Bronchial epithelial cell (primary cell): ENCODE measurements at places on chromosomes 5 and 9. TPM values are rescaled to one million over a fixed set of nuclear protein-coding genes. Genes with fewer than 3 reads are reported as not detected.
A peak's percentile ranks its signal among the peaks of the same experiment; 100 is the strongest.

RLN2 gene
- 0.26 and 0.90 TPM in 2 replicates for total RNA-seq

SPATA9 gene
- not detected in 2 replicates for total RNA-seq

OGN gene
- total RNA-seq: not detected in 2 replicates

- DNase-seq: no peak
Measured at GRCh38 chr9:26833792-26834191, 58.8 kb downstream of the CAAP1 start.

- DNase-seq: peak; percentile 96
Measured at GRCh38 chr5:140131967-140132409, 6.3 kb downstream of the IGIP start.

GRCh38 chr5:136026636-136027035 lies 2.2 kb upstream of the TGFBI start:
- no peak for DNase-seq

DNA sequence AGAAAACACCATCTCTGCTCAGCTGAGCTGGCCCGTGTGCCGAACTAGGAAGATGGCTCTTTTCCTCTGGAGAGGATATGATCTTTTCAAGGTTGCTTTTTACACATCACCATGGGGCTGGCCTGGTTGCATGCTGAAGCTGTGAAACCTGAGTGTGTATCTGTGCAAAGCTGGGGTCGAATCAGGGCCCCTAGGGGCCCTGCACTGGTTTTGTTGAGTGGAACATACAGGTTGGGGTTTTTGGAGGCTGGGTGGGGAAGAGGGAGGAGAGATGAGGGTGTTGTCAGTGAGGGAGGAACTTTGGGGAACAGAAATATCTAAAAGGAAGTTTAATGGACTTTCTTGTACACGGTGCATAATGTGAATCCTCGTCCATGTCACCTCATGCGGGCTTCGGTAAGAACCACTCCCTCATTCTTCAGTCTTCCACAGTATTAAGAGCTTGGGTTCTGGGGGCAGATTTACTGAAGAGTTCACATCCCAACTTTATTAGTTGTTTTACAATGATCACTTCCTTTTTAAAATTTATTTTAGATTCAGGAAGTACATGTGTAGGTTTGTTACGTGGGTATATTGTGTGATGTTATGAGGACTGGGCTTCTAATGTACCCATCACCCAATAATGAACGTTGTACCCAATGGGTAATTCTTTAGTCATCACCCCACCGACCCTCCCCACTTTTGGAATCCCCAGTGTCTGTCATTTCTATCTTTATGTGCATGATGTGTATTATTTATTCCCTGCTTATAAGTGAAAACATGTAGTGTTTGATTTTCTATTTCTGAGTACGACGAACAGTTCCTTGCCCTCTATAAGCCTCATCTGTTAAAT lies 238.2 kb downstream of the NR3C1 start:
- DNase-seq: no peak

GRCh38 chr5:124912638-124913328 lies 166.3 kb upstream of the ZNF608 start:
- DNase-seq: no peak

DNA sequence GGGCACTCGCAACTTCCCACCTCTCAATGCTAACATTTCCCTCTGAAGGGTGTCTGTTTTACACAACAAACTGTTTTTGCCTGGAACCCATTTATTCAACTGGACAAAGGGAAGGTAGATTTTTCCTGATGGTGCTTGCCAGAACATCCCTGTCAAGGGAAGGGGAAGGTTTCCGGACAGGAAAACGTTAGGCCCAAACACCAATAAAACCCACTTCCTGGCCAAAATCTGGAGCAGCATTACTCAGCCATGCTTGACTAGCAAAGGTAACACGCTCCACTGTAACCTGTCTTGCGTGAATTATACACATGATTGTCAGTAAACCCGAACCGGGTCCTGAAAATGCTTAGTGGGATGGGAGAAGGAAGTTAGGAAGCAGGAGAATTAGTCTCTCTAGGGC lies 90.2 kb downstream of the SAXO1 start:
- no peak for DNase-seq

GRCh38 chr5:21807953-21808352 lies 1045.2 kb downstream of the CDH12 start:
- peak; percentile 72 for DNase-seq
